Hindlimb muscle (tissue), 1 donor: ENCODE measurements at places on chromosomes 16 and 17. TPM values are rescaled to one million over a fixed set of nuclear protein-coding genes. Genes with fewer than 3 reads are reported as not detected.

GJC1 gene
- 24.6 TPM for polyA plus RNA-seq

KRTAP4-5 gene
- not detected for polyA plus RNA-seq

ST6GALNAC2 gene
- polyA plus RNA-seq, result 2.3 TPM

CACNG1 gene
- polyA plus RNA-seq, result 340 TPM
